Cerebellar nuclear complex (tissue), 1 donor: ENCODE measurements at places on chromosomes 7 and 10.

GRCh38 chr7:81725812-81726127 is 44.1 kb downstream of the HGF start:
- no peak for DNase-seq

GRCh38 chr7:148883266-148884048 is 634 bp downstream of the EZH2 start:
- DNase-seq, result no peak

DNA sequence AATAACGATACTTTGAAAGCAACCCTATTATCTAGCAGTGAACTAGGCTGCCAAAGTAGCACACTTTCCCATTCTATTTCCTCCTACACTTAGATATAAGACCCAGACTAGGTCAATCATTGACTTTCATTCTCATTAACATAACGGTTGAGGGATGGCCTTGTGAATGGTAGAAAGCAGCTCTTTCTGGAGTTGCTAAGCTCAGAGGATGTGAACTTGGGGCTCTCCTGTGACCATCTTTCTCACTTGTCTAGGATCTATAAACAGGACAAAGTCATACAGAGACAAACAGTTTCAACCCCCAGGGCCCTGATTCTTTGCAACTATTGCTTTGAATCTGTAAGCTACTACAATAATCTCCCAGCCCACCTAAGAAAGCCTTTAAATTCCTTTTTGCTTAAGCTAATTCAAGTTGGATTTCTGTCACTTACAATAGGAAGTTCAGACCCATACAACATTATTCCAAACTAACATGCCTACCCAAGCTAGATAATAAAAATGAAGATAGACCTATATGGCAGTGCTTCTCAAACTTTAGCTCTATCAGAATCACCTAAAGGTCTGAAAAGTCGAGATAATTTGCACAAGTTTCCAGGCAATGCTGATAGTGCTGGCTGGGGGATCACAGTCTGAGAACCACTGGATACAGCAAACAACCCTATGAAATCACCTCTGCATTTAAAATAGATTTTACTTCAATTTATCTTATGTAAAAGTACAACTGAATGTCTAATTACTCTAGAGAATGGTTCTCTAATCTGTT is 16.7 kb downstream of the P4HA1 start:
- DNase-seq, result no peak

DNA sequence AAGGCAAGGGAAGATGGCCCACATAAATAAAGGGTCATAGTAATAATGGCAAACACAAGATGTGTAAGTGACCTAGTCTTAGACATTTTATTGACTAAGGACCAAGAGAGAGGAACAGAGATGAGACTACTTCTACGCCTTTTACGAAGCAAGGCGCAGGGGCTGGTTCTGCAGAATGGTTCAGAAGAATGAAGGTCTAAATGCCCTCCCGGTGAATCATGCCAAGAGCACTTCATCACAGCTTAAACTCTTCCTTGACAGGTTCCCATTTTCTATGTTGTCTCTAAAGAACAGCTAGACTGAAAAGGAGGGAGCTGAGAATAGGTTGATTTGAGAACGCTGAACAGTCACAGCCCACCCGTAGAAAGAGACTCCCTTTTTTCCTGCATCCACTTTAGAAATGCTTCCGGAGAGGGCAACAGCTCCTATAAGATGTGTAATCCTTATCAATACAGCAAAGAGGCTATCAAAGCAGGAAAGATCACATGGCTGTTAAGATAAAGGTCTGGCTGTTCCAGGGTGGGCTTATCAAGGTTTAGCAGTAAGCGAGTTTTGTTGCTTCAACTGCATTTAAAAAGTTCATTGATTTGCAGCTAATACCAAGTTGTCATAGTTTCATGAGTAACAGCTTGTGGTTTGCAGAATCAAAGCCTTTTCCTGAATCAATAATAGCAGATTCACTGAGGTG is 93.4 kb upstream of the AUTS2 start:
- no peak for DNase-seq

- no peak for DNase-seq
Measured at GRCh38 chr7:155809332-155809946, 2.8 kb downstream of the SHH start.

DNA sequence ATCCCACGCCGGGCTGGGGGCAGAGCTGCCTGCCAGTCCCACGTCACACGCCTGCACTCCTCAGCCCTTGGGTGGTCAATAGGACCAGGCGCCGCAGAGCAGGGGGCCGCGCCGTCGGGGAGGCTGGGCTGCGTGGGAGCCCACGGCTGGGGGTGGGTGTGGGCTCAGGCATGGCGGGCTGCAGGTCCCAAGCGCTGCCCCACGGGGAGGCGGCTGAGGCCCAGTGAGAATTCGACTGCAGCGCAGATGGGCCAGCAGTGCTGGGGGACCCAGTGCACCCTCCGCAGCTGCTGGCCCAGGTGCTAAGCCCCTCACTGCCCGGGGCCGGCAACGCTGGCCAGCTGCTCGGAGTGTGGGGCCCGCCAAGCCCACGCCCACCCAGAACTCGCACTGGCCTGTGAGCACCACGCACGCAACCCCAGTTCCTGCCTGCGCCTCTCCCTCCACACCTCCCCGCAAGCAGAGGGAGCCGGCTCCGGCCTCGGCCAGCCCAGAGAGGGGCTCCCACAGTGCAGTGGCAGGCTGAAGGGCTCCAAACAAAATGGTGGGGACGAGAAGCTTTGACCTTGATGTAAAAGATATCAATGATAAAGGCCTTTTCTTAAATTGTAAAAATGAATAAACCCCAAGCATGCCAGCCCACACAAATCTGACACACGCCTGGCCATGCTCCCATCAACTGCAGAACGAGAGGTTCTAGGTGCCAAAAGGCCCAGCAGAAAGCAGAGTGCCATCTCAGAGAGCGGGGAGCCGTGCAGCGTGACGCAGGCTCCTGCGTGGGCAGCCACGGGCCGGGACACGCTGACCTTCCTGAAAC is 255.5 kb downstream of the MAD1L1 start:
- no peak for DNase-seq
